Fibroblast of villous mesenchyme (primary cell): ENCODE measurements at places on chromosomes 6 and 20. TPM values are rescaled to one million over a fixed set of nuclear protein-coding genes. Genes with fewer than 3 reads are reported as not detected.

The CST8 gene
- not detected in 2 replicates for total RNA-seq

The RIPOR3 gene
- 28.1 and 29.3 TPM in 2 replicates for total RNA-seq

The CST5 gene
- not detected in 2 replicates for total RNA-seq

The PBOV1 gene
- not detected in 2 replicates for total RNA-seq

The COL19A1 gene
- total RNA-seq = 0.32 and 1.3 TPM in 2 replicates

The RTN4IP1 gene
- 7.1 and 8.2 TPM in 2 replicates for total RNA-seq

The SLC24A3 gene
- total RNA-seq = 0.86 and 4.2 TPM in 2 replicates

The NR2E1 gene
- total RNA-seq = not detected in 2 replicates

The OR12D3 gene
- total RNA-seq = not detected in 2 replicates

The HCRTR2 gene
- total RNA-seq = not detected in 2 replicates

The NKX2-4 gene
- total RNA-seq = not detected in 2 replicates

The HLA-DRB5 gene
- total RNA-seq = not detected in 2 replicates

The XKR7 gene
- total RNA-seq = not detected in 2 replicates

The SDHAF4 gene
- total RNA-seq = 9.3 and 11.2 TPM in 2 replicates

The C20orf204 gene
- total RNA-seq = 0.43 and 0.97 TPM in 2 replicates

The CRYBG1 gene
- total RNA-seq = 8.1 and 15.5 TPM in 2 replicates

The SLC22A2 gene
- under 0.01 TPM in 2 replicates for total RNA-seq

The EYA2 gene
- total RNA-seq = not detected in 2 replicates

The PACRG gene
- total RNA-seq = under 0.01 and 0.97 TPM in 2 replicates

The EMILIN3 gene
- total RNA-seq = under 0.01 TPM in 1 of 2 replicates, not detected in the other

The DEFB123 gene
- total RNA-seq = not detected in 2 replicates

The EFCAB8 gene
- total RNA-seq = 0.32 and 1.3 TPM in 2 replicates

The FRK gene
- 0.32 and 0.43 TPM in 2 replicates for total RNA-seq

The BCAS1 gene
- total RNA-seq = under 0.01 TPM in 2 replicates

The CCM2L gene
- total RNA-seq = under 0.01 TPM in 1 of 2 replicates, not detected in the other

The TSPO2 gene
- total RNA-seq = not detected in 2 replicates

The KCNK16 gene
- not detected in 2 replicates for total RNA-seq

The WDR27 gene
- 14.8 and 18.1 TPM in 2 replicates for total RNA-seq

The SEC63 gene
- total RNA-seq = 28.5 and 32.9 TPM in 2 replicates

The SLC32A1 gene
- total RNA-seq = not detected in 2 replicates

The TGM3 gene
- total RNA-seq = not detected in 2 replicates

The DEFB113 gene
- total RNA-seq = not detected in 2 replicates

The CCDC28A gene
- 10.3 and 13.4 TPM in 2 replicates for total RNA-seq

The CFB gene
- 3.5 and 12.1 TPM in 2 replicates for total RNA-seq

The LY6G6F gene
- not detected in 2 replicates for total RNA-seq

The E2F1 gene
- total RNA-seq = 7.1 and 7.3 TPM in 2 replicates

The SAMD3 gene
- total RNA-seq = 3.0 and 5.5 TPM in 2 replicates

The B3GAT2 gene
- under 0.01 TPM in 1 of 2 replicates, not detected in the other for total RNA-seq

The HLA-DQB1 gene
- total RNA-seq = not detected in 2 replicates

The PPP1R3G gene
- total RNA-seq = 1.3 and 2.6 TPM in 2 replicates

The TCF15 gene
- total RNA-seq = not detected in 2 replicates

The PSORS1C2 gene
- total RNA-seq = not detected in 2 replicates

The OPRM1 gene
- not detected in 2 replicates for total RNA-seq

The TMEM242 gene
- total RNA-seq = 3.9 and 4.3 TPM in 2 replicates

The ANKEF1 gene
- total RNA-seq = 0.97 and 1.3 TPM in 2 replicates

The RPP40 gene
- 7.7 and 11.2 TPM in 2 replicates for total RNA-seq

The PNLDC1 gene
- 0.32 TPM in 1 of 2 replicates, not detected in the other for total RNA-seq

The RSPO3 gene
- 0.32 and 4.7 TPM in 2 replicates for total RNA-seq
